ENCODE measurements at places on chromosomes 12 and 14.

DNA sequence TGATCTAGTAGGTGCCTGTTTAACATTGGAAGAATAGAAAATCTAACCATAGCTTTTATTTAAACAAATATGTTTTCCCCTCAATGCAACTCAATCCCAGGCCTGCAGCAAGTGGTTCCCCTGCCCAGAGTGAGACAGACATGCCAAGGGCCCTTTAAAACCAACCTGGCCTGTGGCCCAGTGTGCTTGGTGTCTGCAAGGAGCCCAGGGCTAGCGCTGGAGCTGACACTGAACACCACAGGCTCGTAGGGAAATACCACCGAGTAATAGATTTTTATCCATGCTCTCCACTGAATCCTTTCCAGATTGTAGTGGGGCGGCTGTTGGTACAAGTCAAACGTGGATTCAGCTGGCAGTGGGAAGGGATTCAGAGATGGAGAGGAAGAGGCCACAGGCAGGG is 95.6 kb upstream of the NRXN3 start:
- no peak for DNase-seq

- DNase-seq = no peak
Measured at GRCh38 chr12:5258498-5258897, 173.4 kb upstream of the NTF3 start.

- DNase-seq = no peak
Measured at GRCh38 chr14:70845601-70846000, 36.3 kb upstream of the MAP3K9 start.

GRCh38 chr12:11719678-11720099 is 70.2 kb downstream of the ETV6 start:
- peak; percentile 87 for DNase-seq

DNA sequence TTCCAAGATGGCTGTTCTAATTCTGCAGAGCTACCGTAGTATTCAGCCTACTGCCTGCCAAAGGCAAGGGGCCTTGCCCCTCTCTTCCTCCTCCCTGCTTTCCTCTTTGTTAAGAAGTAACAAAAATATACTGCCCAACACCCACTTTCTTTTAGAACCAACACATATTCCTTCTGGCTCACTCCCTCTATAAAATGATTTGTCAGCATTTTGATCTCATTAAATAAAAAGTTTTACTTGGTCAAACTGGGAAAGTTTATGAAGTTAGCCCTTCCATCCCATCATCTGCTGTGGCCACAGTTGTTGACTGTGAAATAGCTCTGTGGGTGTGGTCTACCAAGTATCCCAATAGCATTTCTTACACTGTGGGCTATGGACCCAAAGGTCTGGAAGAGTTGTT is 472.4 kb downstream of the ZFP36L1 start:
- DNase-seq = no peak

DNA sequence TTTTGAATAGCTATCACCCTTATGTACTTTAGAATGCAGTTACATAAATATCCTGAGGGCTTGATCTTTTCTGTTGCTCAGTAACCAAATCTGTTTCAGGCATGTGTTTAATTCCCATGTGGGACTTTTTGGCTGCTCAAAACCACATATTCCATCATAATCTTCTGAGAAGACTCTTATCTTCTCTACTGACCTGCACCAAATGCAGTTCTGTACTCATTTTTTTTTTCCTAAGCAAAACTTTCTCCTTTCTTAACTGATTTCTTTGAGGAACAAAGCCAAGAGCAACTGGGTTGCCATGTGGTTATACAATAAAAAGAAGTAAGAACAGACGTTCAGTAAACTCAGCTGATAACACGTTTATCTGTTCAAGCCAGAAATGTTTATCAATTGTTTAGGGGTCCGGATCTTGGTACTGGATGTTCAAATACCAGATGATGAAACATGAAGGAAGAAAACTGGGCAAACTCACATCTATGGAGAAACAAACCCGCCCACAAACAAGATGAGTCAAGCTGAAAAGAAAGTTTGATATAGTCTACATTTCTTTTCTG is 50.1 kb downstream of the TMEM132C start:
- DNase-seq = peak; percentile 68

DNA sequence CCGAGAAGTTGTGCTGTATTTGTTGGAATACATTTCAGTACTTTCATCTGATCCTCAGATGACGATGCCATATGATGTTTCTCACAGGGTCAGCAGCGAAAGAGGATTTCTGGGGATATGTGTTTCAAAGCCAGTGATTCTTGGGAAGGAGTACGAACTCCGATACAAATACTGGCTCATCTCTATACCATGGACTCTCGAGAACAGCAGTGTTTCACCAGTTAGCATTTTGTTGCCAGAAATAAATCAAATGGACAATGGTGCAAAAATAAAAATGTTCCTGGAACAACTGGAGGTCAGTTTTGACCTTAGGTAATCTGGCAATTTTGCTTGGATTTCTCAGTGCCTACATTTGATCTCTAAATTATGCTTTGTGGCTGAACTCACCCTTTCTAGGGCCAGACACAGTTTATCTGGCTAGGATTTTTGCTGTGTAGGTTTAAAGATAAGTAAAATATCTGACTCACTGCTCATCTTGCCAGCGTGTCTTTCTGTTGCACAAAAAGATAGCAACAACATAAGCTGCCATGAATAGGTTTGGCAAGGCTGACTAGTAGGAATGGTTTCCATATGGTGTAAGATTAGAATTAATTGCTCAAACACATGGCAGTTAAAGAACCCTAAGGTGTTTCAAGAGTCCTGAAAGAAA is 11.0 kb upstream of the MGP start:
- DNase-seq = peak; percentile 92

DNA sequence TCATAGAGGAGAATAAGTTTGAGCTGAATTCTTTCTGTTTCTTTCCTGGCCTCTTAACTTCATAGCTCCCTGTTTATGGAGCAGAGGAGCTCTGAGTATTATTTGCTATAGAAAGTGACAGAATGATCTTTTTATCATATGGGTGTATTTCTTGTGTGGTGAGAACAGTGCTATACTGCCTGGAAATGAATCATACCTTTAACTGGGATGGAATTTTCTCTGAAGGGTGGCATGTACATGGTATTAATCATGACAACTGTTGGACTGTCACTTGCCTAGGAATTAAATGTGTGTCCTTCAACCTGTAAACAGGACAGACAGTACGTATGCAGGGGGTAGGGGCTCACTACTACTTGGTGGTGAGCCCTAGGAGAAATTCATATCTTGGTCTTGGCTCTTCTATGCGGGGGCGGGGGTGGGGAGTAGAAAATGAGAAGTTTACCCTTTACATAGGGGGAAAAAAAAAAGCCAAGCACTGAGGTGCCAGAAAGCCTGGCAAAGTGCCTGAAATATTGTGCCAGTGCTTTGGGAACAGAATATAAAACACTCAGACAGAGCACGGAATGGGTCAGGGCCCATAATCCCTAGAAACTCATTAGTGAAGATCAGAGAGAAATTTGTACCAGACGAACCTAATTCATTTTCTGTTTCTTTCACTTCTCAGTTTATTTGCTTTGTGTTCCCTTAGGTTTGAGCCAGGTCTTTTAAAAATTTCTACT is 33.8 kb downstream of the ARMH4 start:
- no peak for DNase-seq

- DNase-seq = peak; percentile 77
Measured at GRCh38 chr12:121036810-121037326, 2.2 kb downstream of the OASL start.

GRCh38 chr12:50024227-50024626 is 1.1 kb downstream of the RACGAP1 start:
- no peak for DNase-seq

DNA sequence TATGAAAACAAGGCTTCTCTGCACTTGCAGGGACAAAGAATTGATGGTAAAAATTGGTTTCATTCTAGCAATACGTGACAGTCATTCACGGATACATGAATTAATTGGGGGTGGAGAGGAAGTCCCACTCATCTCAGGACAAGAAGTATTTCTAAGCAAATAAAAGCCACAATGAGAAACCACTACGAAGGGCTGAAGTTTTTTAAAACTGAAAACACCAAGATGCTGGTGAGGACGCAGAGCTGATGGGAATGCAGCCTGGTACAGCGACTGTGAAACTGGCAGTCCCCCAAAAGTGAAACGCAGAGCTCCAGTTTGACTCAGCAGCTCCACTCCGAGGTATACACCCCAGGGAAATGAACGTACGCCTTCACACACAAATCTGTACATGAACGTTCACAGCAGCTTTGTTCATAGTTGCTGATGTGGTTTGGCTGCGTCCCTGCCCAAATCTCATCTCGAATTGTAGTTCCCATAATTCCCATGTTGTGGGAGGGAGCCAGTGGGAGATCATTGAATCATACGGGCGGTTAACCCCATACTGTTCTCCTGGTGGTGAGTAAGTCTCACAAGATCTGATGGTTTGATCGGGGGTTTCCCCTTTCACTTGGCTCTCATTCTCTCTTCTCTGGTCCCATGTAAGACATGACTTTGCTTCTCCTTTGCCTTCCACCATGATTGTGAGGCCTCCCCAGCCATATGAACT is 89.0 kb downstream of the SCARB1 start:
- peak; percentile 99 for DNase-seq

- DNase-seq = no peak
Measured at GRCh38 chr12:64655141-64655540, 44.8 kb downstream of the RASSF3 start.

DNA sequence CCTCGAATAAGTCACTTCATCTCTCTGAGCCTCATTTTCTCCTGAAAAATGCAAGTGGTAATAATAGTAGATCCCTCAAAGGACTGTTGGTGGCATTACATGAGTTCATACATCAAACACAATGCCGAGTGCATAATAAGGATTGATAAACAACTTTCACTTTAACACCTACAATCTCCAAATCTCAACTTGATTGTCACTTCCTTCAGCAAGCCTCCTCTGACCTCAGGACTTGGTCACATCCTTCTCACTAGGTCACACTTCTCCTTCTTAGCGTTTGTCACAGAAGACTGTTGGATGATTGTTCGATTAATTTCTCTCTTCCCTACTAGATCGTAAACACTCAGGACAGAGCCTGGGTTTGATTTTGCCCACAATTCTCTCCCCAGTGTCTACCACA is 7.9 kb upstream of the PRKAB1 start:
- DNase-seq = no peak

DNA sequence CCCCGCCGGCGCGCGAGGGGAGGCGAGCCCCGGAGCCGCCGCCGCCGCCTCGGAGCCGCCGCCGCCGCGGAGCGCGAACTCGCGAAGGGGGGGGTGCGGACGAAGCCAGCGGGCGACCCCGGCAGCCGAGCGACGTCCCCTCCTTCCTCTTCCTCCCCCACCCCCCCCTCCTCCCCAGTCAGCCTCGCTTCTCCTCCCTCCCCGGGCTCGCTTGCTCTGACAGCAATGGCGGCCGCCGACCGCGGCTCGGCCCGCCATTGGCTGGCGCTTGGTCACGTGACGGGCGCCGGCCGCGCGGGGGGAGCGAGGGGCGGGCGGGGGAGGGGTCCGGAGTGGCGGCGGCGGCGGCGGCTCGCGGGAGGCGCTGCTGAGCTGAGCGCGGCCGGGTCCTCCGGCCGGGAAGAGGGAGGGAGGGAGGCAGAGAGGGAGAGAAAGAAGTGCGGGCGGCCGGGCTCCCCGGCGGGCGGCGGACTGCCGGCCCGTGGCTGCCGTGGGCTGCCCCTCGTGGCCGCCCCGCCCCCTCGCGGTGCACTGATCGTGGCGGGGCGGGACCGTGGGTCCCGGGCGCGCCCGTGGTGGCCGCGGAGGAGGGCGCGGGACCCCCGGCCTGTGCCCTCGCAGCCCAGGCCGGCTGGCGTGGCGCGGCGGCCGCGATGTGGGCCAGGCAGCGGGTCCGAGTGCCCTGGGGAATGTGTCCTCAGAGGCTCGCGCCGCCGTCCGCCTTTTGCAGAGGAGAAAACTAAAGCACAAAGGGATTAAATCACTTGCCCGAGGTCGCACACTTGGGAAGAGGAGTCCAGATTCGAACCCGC is at the start of gene MED13L:
TSS of gene MED13L (minus strand) at position 227 of the 812 bp plus-strand sequence. CDS start 562 bp downstream, outside the sequence.
- peak; percentile 83 for DNase-seq

DNA sequence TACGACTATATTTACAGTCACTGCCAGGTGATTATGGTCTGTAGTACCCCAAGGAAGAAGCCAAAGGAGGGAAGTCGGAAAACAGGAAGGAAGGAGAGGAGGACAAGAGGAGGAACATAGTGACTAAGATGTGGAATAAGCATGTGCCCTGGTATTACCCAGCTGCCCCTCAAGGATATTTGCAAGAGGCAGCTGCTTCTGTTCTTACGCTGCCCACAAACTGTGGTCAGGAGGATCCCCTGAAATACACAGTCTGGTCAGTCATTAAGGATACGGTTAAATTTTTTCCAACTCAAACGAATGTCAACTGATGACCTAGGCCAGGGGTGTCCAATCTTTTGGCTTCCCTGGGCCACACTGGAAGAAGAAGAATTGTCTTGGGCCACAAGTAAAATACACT is 126.5 kb downstream of the CMAS start:
- DNase-seq = no peak

GRCh38 chr12:106001837-106002218 is 136.9 kb downstream of the NUAK1 start:
- no peak for DNase-seq

DNA sequence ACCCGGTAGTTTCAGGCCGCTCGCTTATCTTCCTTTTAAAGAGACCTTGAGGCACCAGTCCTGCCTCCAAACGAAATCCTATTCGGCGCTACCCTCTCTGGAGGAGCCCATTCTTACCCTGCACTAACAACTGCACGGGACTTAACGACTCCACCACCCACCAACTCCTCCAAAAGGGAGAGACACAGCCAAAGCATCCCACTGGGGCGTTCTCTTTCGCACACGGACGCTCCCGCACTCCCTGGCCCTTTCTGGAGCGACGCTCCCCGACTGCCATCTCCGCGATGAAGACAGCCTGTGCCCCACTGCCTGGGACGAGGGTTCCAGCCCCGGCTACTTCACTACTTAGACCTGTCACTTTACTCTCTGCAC is 650 bp downstream of the GALC start:
- DNase-seq = no peak

- no peak for DNase-seq
Measured at GRCh38 chr12:127503246-127503645, 763.7 kb upstream of the TMEM132C start.

- no peak for DNase-seq
Measured at GRCh38 chr14:91280129-91280528, 35.6 kb upstream of the GPR68 start.

- DNase-seq = peak; percentile 55
Measured at GRCh38 chr12:4287325-4288211, 14.0 kb downstream of the CCND2 start.

- DNase-seq = peak; percentile 98
Measured at GRCh38 chr14:71143381-71144290, 236.4 kb downstream of the PCNX1 start.

DNA sequence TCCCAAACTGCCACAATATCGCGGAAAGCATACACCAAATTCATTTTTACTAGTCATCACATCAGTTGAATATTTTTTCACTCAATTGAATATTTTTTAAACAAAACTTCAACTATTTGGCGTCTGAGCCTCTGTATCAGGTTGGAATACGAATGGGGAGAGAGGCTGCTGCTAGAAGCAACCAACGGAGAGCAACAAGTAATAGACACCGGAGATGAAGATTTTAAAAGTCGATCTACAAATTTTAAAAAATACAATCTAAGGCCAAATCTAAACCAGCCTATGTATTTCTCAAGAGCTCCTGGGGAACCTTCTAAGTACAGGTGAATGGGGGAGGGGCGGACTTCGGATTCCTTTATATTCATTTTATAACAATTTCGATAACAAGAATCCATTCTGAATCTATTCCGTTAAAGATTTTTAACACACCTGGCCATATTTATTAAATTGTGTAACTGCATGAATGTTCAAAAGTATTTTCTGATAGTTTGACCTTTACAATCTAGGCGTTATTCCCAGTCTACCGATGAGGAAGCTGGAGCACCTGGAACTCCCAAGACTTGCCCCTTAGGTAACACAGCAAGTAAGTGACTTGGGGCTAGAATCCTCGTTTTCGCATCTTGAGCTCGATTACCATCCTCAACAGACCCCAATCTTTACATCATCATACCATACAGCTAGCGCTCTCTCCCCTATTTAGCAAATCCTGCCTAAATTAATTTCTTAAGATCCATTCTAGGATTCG is 1.2 kb downstream of the GNPNAT1 start:
- DNase-seq = no peak
